ENCODE measurements at places on chromosomes 1 and 21. TPM values are rescaled to one million over a fixed set of nuclear protein-coding genes. Genes with fewer than 3 reads are reported as not detected.

SPOCD1 gene
- 0.31 TPM for total RNA-seq

CFAP45 gene
- 0.63 TPM for total RNA-seq

ODF2L gene
- 146 TPM for total RNA-seq

OR2G2 gene
- not detected for total RNA-seq

FAM177B gene
- not detected for total RNA-seq

CELA3B gene
- not detected for total RNA-seq

S100A14 gene
- not detected for total RNA-seq

CFAP141 gene
- not detected for total RNA-seq

RAB42 gene
- total RNA-seq, result 1.9 TPM

CLCA2 gene
- not detected for total RNA-seq

AZIN2 gene
- total RNA-seq, result 21.6 TPM

MAP3K21 gene
- total RNA-seq, result 6.6 TPM

SPATA1 gene
- total RNA-seq, result 0.63 TPM

UQCRHL gene
- total RNA-seq, result 1.9 TPM

CYP4Z1 gene
- total RNA-seq, result 0.63 TPM

PTGS2 gene
- total RNA-seq, result 0.94 TPM

IFFO2 gene
- 5.0 TPM for total RNA-seq

DYNLT4 gene
- total RNA-seq, result not detected

ADAMTSL4 gene
- total RNA-seq, result 0.31 TPM

TRIM58 gene
- 5.3 TPM for total RNA-seq

FGR gene
- total RNA-seq, result 0.31 TPM

TCP10L gene
- total RNA-seq, result 3.4 TPM

LCE1C gene
- total RNA-seq, result not detected

STUM gene
- 38.2 TPM for total RNA-seq

FCRL3 gene
- not detected for total RNA-seq

ROR1 gene
- 2.5 TPM for total RNA-seq

INSRR gene
- total RNA-seq, result 0.31 TPM

ATP1A2 gene
- total RNA-seq, result 61.7 TPM

DMBX1 gene
- total RNA-seq, result not detected

SERINC2 gene
- 2.2 TPM for total RNA-seq

LRRC40 gene
- 75.7 TPM for total RNA-seq

TMEM200B gene
- total RNA-seq, result 0.63 TPM

NEK2 gene
- total RNA-seq, result 3.8 TPM

COL16A1 gene
- 6.9 TPM for total RNA-seq

L1TD1 gene
- not detected for total RNA-seq

All from parietal lobe (tissue), 2 donors.